Activated CD4-positive, alpha-beta memory T cell treated with anti-CD3 and anti-CD28 coated beads for 36 hours (primary cell): ENCODE measurements at places on chromosomes 7 and 10. TPM values are rescaled to one million over a fixed set of nuclear protein-coding genes. Genes with fewer than 3 reads are reported as not detected.
A peak's percentile ranks its signal among the peaks of the same experiment; 100 is the strongest.

DNA sequence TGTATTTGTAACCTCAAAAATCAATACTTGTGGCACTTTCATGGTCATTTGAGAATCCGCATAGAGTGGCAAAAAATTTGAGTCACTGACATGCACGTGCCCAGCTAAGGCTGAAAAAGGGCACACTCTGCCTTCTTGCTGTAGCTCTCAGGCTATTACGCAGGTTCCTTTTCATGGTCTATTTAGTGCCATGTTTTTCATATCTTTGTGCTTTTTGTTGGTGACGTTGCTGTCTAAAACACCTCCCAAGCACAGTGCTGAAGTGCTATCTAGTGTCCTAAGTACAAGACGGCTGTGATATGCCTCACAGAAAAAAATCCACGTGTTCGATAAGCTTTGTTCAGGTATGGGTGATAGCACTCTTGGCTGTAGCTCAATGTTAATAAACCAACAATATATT lies 50.9 kb downstream of the CREB3L2 start:
- H3K27me3 ChIP-seq = no peaks in the 10 kb centered on the region
- H3K36me3 ChIP-seq = peaks cover 2% of the 10 kb centered on the region
- DNase-seq = no peak
- peaks cover 19% of the 10 kb centered on the region for H3K4me1 ChIP-seq

Gene MBL2
- not detected for total RNA-seq

Gene DKK1
- total RNA-seq = not detected

GRCh38 chr7:96430356-96430755 lies 108.5 kb upstream of the SLC25A13 start:
- no peak overlapping the region for H3K27ac ChIP-seq
- no peaks in the 10 kb centered on the region for H3K36me3 ChIP-seq
- DNase-seq = no peak
- peaks cover 9% of the 10 kb centered on the region for H3K27me3 ChIP-seq

Gene LIPM
- total RNA-seq = not detected

GRCh38 chr7:151308256-151308655 lies 33.4 kb upstream of the NUB1 start:
- H3K4me1 ChIP-seq = peaks cover 12% of the 10 kb centered on the region
- H3K27me3 ChIP-seq = peaks cover 17% of the 10 kb centered on the region
- H3K4me3 ChIP-seq = no peak overlapping the region

DNA sequence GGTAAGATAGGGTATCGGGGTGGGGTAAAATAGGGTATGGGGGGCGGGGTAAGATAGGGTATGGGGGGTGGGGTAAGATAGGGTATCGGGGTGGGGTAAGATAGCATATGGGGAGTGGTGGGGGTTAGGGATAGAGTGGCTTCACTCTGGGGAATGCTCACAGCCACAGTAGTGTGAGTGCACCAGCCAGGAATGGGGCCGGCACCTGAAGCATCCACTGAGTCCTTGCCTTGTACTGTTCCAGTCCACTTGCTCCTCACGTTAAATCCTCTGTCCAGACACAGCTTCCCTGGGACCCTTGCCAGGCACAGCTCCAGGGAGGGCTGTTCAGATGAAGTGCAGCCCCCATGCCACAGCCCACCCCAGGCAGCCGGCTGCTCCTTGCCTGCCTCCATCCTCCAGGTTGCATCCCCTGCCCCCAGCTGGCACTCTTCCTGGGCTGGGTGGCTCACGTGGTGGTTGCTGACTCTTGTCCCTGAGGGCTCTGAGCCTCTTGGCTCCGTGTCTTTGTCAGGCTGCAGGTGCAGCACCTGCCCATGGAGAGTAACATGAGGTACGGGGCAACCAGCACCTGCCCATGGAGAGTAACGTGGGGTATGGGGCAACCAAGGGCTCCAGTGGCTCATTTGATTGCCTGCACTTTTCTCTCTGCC lies 268.4 kb downstream of the TCERG1L start:
- H3K4me1 ChIP-seq = no peaks in the 10 kb centered on the region
- H3K36me3 ChIP-seq = no peaks in the 10 kb centered on the region
- DNase-seq = no peak

Gene GLI3
- 0.02 TPM for total RNA-seq

GRCh38 chr10:110151467-110151866 lies 55.9 kb upstream of the MXI1 start:
- peaks cover 7% of the 10 kb centered on the region for H3K4me1 ChIP-seq
- no peaks in the 10 kb centered on the region for H3K36me3 ChIP-seq
- no peak for DNase-seq
- no peak overlapping the region for H3K4me3 ChIP-seq
- peaks cover 48% of the 10 kb centered on the region for H3K27me3 ChIP-seq

Gene ITGA8
- total RNA-seq = not detected

DNA sequence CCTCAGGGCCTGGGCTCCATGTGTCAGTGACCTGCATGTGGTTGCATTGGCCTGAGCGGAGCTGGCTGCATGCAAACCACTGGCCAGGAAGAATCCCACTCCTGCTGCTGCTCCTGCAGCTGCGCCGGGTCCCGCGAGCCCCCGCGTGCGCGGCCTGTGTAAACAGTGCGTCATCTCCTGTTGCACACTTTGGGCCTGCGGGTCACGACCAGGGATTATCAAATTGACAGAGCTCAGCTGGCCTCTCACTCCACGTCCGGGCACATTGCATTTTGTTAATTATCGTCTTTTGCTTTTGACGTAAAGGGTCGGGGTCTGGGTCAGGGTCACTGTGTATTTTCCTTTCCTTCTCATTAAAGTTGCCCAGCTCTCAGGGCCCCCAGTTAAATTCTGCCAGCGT lies 132.6 kb downstream of the RGS10 start:
- H3K4me1 ChIP-seq = no peaks in the 10 kb centered on the region
- no peaks in the 10 kb centered on the region for H3K36me3 ChIP-seq
- no peaks in the 10 kb centered on the region for H3K27me3 ChIP-seq
- no peak overlapping the region for H3K27ac ChIP-seq
- no peak for DNase-seq

DNA sequence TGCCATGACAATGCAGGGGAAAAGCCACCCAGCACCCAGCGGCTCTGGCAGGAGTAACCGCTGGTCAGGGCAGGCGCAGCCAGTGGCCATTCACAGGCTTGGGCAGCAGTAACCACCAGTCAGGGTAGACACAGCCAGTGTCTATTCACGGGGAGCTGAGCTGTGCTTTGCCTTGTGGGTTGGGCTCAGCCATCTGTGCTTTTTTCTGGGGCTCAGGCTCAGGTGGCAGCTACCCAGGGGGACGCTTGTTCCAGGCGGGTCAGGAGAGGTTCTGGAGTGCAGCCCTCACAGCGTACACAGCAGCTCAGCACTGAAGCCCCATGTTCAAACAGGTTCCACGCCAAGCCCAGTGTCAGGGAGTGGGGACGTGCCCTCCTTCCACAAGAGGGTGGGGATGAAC lies 28.5 kb downstream of the FOXL3 start:
- H3K27me3 ChIP-seq = peaks cover 43% of the 10 kb centered on the region

- H3K36me3 ChIP-seq = no peaks in the 10 kb centered on the region
- no peak overlapping the region for H3K4me3 ChIP-seq
- DNase-seq = no peak
- H3K27ac ChIP-seq = no peak overlapping the region
Observed at GRCh38 chr7:140013676-140014075, 49.1 kb downstream of the PARP12 start.

DNA sequence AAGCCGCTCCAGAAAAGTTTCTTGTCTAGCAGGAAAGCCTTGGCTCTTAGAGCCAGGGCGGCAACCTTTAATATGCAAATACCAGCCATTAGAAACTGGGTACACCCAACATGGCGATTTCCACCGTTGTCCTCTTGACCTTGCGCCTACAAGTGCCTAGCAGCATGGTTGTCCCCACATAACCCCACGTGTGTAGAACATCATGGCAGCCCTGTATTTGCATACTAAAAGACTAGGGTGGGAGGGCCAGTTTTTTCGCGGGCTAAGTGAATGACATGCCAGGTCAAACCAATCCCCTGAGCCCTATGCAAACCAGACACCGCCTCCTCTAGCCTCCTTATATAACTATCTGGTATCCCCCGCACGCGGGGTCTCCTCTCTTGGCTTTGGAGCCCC lies 58.4 kb upstream of the FZD8 start:
- H3K4me1 ChIP-seq = no peaks in the 10 kb centered on the region
- DNase-seq = no peak
- no peaks in the 10 kb centered on the region for H3K27me3 ChIP-seq
- H3K36me3 ChIP-seq = no peaks in the 10 kb centered on the region
- no peak overlapping the region for H3K4me3 ChIP-seq

GRCh38 chr10:79140085-79140793 lies 71.5 kb downstream of the ZMIZ1 start:
- H3K27ac ChIP-seq = no peak overlapping the region
- H3K4me3 ChIP-seq = no peak overlapping the region
- no peak for DNase-seq
- H3K27me3 ChIP-seq = no peaks in the 10 kb centered on the region

GRCh38 chr10:124560377-124561105 lies 98.9 kb downstream of the LHPP start:
- H3K27me3 ChIP-seq = no peaks in the 10 kb centered on the region
- H3K4me1 ChIP-seq = no peaks in the 10 kb centered on the region
- no peak overlapping the region for H3K27ac ChIP-seq
- H3K36me3 ChIP-seq = no peaks in the 10 kb centered on the region
- no peak overlapping the region for H3K4me3 ChIP-seq

- DNase-seq = peak; percentile 20
- peak within 1 kb of the TSS; percentile 82 for H3K27ac ChIP-seq
- H3K36me3 ChIP-seq = no peaks in the 10 kb centered on the region
- H3K4me3 ChIP-seq = peak within 1 kb of the TSS; percentile 97
- peaks cover 8% of the 10 kb centered on the region for H3K27me3 ChIP-seq
Observed at GRCh38 chr10:97713339-97713825, at the start of gene MARVELD1. TSS of gene MARVELD1 (plus strand) at chr10:97713730. CDS start at chr10:97713877, 147 bp downstream.

Gene C10orf53
- total RNA-seq = not detected

- H3K27me3 ChIP-seq = no peaks in the 10 kb centered on the region
- peak; percentile 84 for DNase-seq
- no peaks in the 10 kb centered on the region for H3K36me3 ChIP-seq
- no peak overlapping the region for H3K4me3 ChIP-seq
- H3K4me1 ChIP-seq = no peaks in the 10 kb centered on the region
- peak overlapping the region; percentile 28 for H3K27ac ChIP-seq
Observed at GRCh38 chr10:11472158-11472753, 139.2 kb downstream of the USP6NL start.

Gene CYP2C19
- 0.52 TPM for total RNA-seq

Gene SEM1
- 42.4 TPM for total RNA-seq

DNA sequence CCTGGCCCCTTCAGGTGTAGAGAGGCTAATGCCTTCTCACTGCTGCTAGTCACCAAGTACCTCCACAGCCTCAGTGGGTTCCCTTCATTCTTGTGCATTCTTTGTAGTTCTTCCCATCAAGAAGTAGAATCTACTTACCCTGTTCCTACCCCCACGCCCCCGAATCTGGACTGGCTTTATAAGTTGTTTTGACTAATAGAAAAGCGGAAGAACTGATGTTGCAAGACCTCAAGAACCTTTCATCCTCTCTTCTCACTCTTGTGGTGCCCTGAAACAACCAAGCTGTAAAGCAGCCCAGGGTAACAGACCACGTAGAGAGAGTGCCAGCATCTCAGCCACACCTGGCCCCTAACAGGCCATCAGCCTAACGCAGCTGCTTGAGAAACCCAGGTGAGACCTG lies 23.2 kb upstream of the LAMB1 start:
- peaks cover 3% of the 10 kb centered on the region for H3K27me3 ChIP-seq
- DNase-seq = no peak
- H3K27ac ChIP-seq = no peak overlapping the region
- no peaks in the 10 kb centered on the region for H3K36me3 ChIP-seq
- H3K4me1 ChIP-seq = no peaks in the 10 kb centered on the region

DNA sequence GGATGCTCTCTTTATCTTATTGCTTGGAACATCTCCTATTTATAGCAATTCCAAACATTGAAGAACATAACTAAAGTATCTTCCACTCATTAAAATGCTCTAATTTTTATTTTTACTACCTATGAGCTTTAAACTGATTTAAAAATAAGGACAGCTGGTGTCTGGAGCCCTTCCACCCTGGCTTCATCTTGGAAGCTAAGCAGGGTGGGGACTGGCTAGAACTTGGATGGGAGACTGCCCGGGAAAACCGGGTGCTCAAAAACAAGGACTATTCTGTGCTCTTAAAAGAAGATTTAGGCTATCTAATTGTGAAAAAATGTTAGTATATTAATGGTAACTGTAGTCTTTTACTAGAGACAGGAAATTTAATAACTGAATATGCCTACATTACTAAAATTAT lies 69.2 kb downstream of the ARMC3 start:
- no peak for DNase-seq
- H3K27me3 ChIP-seq = peaks cover 11% of the 10 kb centered on the region
- H3K4me3 ChIP-seq = no peak overlapping the region

GRCh38 chr7:91656541-91657482 lies 223.7 kb downstream of the MTERF1 start:
- no peak overlapping the region for H3K27ac ChIP-seq
- H3K4me3 ChIP-seq = no peak overlapping the region
- H3K4me1 ChIP-seq = no peaks in the 10 kb centered on the region
- H3K27me3 ChIP-seq = no peaks in the 10 kb centered on the region

Gene MGAM2
- total RNA-seq = not detected

DNA sequence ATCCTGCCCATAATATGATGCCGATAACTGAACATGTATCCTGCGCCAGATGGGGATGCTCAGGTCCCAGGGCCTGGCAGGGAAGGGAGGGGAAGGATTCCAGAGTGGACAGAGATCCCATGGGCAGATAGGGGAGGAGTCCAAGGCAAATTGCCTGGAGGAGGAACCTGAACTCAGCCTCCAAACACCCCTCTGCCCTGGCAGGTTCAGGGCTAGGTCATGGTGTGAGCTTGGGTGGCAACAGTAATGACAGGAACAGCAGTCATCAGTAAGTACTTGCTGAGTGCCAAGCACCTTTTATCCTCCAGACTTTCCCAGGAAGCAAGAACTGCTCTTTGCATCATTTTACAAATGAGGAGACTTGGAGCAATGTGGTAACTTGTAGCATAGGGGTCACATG lies 3.8 kb upstream of the PALD1 start:
- peaks cover 21% of the 10 kb centered on the region for H3K4me1 ChIP-seq
- no peak overlapping the region for H3K4me3 ChIP-seq
- no peak for DNase-seq
- no peaks in the 10 kb centered on the region for H3K36me3 ChIP-seq
- peaks cover 8% of the 10 kb centered on the region for H3K27me3 ChIP-seq

DNA sequence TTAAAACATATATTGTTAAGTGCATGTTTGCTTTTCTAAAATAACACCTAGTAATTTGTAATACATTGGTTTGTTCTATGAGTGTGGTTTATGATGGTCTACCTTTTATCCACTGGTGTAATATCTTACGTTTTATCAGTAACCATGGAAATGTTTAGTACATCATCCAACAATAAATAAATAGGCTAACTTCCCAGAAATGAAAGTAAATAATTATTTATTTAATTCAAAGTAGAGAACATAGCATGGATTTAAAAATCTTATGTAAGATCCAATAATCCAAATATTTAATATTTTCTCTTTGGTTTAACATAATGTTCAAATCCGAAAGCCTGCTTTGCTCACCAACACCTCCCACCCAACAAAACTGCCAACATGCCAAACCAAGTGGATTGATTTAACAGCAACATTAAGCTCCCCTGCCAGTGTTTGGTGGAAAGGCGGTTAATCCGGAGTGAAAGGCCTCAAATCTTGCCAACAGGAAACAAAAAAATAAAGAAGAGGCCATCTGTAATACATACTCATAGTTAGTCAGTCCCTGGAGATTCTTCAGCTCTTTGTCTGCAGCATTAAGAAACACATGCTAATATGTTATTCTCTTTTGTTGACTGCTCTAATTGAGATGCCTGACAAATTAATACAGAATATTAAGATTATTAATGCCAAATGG lies 897.8 kb downstream of the CNTNAP2 start:
- H3K27me3 ChIP-seq = no peaks in the 10 kb centered on the region
- no peak for DNase-seq
- H3K27ac ChIP-seq = no peak overlapping the region
- no peak overlapping the region for H3K4me3 ChIP-seq
- H3K4me1 ChIP-seq = no peaks in the 10 kb centered on the region

Gene SLC18A2
- total RNA-seq = not detected
